ENCODE measurements at places on chromosomes 11 and 22.

DNA sequence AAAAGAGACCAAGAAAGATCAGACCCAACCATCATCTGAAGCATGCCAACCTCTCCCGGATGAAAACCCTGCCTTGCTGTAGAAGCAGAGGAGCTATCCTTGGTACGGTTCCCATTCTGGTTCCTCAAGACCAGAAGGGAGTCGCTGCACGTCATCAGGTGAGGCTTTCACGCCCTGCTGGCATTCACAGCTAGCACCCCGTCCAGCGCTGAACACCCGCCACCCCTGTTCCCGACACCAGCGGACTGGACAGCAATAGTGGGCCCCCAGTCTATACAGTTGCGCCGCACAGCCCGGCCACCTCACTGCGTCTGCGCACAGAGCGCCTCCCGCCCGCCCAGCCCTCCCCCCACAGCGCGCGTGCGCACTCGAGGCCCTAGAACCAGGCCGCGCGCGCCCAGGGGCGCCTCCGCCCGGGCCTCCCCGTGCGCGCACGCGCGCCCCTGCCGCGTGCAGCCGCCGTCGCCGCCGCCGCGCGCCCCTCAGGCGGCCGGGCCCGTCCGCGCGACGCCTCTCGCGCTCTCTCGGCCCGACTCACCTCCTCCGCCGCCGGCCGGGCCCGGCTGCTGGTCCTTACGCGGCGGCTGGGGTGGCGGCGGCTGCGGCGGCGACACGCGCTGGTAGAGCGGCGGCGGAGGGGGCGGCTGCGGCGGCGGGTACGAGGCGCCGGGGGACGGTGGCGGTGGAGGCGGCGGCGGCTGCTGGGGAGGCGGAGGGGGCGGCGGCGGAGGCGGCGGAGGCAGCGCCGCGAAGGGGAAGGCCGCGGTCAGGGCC, 706 bp downstream of the SF1 start:
- peak; percentile 86 for DNase-seq

GRCh38 chr11:78438298-78438975, 20.8 kb upstream of the GAB2 start:
- no peak for DNase-seq

DNA sequence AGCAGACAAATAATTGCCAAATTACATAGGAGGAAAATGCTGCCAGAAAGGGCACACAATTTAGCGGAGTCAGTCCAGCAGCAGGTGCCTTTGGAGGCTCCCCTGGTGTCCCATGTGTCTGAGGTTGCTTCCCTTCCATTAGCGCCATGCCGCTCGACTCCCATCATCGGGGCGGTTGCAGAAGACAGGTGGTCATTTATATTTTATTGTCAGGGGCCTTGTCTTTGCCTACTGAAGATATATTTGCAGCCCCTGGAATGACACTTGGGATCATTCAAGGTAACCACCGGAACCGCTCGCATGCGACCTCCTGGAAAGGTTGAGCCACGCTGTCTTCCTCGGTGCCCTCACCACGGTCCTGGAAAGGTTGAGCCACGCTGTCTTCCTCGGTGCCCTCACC, 298.3 kb downstream of the TBC1D22A start:
- no peak for DNase-seq

DNA sequence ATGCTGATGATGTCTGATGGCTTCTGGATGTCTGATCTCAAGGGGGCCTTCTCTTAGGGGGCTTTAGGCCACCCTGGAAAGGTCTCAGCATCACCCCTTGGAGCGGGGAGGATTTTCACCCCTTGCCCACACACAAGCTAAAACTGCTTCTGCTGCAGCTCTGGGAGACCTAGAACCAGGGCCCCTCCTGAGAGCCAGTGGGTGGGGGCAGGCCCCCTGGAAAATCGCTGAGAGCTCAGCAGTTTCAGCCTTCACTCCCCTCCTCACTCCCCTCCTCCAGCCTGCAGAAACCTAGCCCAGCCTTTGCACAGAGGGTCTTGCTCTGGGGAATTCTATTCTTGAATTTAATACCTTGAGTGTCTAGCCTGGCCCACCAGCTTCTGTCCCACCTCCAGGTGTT, 17.2 kb downstream of the CD6 start:
- DNase-seq = no peak

DNA sequence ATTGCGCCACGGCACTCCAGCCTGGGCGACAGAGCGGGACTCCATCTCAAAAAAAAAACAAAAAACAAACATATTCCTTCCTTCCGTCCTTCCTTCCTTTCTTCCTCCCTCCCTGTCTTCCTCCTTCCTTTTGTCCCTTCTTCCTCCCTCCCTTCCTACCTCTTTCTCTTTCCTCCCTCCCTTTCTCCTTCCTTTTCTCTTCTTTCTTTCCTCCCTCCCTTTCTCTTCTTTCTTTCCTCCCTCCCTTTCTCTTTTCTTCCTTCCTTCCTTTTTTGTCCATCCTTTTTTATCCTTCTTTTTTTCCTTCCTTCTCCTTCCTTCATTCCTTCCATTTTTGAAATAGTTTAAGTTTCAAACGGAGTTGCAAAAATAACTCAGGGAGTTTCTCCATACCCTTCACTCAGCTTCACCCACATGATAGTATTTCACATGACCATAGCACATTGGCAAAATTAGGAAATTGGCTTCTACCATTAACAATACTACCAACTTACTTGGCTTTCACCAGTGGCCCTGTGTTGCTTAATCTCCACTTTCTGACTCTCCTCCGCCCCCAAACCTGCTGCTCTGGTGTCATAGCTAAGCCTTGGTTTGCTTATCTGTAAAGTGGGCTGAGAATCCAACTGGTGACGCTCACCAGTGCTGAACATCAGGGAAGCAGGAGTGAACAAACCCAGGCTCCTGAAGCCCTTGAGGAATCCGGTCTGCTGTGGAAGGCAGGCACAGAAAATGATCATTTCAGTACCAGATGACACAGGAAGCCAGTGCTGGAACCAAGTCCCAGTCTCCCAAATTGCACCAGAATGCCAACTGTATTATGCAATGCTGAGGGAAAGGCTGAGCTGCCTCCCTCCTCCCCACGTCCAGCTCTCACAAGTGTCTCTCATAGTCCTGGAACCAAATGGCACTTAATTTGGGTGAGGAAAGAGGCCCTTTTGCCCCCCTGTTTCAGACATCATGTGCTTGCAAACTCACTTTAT, 17.2 kb upstream of the CRYBB3 start:
- no peak for DNase-seq

DNA sequence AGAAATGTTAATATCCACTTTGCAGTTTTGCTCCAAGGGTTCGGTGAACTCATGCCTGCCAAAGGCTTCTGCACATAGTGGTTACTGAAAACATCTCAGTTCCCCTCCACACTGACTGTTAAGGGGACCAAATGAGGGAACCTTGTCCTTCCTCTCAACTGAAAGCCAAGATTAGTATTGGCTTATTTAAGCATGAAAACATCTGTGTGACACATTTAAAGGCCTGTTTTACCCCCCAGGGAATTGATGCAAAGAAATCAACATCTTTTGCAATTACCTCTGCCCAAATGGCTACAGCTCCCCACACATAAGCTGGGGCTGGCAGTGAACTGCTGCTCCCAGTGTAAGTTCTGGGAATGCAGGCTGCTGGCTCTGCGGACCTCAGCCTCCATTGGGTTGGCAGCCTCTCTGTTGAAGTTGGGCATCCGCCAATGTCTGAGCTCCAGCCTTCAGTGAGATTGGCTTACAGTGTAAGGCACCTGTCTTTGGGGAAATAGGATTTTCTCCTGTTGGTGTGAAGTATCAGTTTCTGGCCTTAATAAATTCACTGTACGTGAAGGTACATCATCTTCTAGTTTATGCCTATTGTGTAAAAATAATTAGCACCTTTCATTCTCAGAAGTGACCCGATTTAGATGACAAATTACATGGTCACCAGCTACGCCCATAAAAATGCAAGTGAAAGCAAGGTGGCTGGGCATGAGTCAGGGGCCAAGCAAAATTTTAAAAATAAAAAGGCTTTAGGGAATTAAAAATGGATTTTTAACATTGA, 213.4 kb upstream of the SYN3 start:
- DNase-seq = peak; percentile 17

DNA sequence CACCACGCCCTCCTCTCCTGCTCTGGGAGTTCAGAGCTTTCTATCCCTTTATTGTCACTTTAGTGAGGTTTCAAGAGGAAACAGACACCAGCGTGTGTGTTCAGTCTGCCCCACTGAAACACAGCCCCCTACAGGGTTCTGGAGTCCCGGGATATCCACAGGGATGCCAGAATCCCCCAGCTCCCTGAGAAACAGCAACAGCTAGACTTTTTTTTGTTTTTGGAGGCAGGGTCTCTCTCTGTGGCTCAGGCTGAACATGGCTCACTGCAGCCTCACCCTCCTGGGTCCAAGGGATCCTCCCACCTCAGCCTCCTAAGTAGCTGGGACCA, 10.4 kb downstream of the SULT4A1 start:
- DNase-seq = no peak

GRCh38 chr11:116993599-116993998, 104.6 kb downstream of the SIK3 start:
- peak; percentile 53 for DNase-seq

DNA sequence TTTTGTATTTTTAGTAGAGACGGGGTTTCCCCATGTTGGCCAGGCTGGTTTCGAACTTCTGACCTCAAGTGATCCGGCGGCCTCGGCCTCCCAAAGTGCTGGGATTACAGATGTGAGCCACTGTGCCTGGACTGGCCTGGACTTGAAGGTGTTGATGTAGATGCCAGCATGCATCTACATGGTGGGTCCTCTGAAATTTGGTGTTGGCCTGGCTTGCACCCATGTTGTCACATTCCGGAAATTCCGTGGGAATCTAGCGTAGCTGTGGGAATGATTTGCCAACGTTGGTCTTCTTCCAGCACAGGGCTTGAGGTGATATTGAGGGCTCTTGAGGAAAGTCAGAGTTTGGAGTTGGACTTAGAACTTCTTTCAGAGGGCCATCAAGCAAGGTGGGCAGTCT, 6.5 kb downstream of the PACS1 start:
- DNase-seq = no peak

DNA sequence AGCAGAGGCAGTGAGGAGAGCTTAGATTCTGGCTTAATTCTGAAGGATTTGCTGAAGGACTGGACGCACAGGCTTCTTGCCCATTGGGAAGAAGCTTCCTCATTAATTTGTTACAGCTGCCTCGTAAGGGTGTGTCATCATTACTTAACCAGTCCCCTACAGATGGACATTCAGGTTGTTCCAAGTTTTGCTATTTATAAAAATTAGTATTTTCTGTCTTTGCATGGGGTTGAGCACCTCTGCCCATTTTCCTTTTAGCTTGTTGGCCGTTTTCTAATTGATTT, 38.1 kb downstream of the CAPN1 start:
- DNase-seq = no peak

GRCh38 chr11:746289-747157, 741 bp upstream of the TALDO1 start:
- peak; percentile 14 for DNase-seq

GRCh38 chr11:119680541-119681360, 48.2 kb downstream of the NECTIN1 start:
- no peak for DNase-seq

GRCh38 chr11:96614846-96615245, 225.0 kb downstream of the JRKL start:
- no peak for DNase-seq

GRCh38 chr11:77003963-77004362, 30.2 kb upstream of the B3GNT6 start:
- no peak for DNase-seq

GRCh38 chr11:34380696-34381095, 22.9 kb upstream of the ABTB2 start:
- peak; percentile 62 for DNase-seq

DNA sequence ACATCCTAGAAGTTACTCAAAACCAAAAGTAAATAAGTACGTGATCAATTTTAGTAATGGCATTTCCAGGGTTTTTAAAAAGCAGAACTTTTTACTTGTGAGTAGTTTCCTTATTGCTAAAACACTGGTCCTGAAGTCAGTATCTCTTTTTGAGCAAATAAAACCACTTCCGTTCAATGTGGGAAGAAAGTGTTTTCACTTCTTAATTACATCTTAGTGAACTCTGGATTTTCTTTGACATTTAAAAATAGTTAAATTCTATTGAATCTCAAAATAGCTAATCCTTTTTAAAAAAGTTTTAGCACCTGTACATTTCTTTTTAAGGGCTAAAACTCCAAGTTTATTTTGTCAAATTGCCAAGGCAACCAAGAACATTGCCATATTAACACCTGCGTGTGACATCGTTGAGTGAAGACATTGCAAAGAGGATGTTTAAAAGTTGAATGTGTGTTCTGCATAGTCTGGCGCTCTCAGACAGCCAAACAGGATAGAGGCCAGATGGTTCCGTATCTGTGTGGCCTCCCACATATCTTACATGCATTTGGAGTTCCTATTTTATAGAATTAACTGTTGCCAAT, 17.2 kb upstream of the OR5B21 start:
- DNase-seq = no peak

GRCh38 chr11:89458716-89459115, 32.5 kb downstream of the NOX4 start:
- DNase-seq = no peak

- DNase-seq = no peak
Observed at GRCh38 chr11:92035488-92035887, 189.1 kb upstream of the FAT3 start.

DNA sequence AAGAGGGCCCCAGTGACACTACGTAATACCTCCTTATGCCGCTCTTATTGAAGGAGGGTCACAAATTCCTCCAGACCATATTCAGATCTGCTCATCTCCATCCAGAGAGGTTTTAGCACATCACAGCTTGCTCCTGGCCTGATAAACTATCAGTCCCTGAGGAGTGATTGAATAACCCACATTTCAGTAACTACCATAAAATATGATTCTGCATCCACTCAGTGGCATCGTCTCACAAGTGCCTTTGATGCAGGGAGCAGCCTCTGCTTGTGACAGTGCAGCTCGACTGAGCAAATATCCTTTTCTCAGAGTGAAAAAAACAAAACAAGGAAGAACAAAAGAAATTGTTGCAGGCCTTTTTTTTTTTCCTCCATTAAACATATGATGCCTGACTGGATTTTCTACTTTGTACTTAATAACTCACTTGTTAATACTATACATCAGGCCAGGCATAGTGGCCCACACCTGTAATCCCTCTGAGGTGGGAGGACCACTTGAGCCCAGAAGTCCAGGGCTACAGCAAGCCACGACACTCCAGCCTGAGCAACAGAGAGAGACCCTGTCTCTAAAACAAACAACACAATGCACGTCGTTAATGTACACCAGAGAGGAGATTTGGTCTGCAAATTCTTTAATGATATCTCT, 64.5 kb downstream of the DDX10 start:
- no peak for DNase-seq

Data from choroid plexus epithelial cell (primary cell).